ENCODE measurements at places on chromosomes 6 and 20.

GRCh38 chr20:17491041-17491440 is 40.1 kb downstream of the BFSP1 start:
- no peak for DNase-seq

DNA sequence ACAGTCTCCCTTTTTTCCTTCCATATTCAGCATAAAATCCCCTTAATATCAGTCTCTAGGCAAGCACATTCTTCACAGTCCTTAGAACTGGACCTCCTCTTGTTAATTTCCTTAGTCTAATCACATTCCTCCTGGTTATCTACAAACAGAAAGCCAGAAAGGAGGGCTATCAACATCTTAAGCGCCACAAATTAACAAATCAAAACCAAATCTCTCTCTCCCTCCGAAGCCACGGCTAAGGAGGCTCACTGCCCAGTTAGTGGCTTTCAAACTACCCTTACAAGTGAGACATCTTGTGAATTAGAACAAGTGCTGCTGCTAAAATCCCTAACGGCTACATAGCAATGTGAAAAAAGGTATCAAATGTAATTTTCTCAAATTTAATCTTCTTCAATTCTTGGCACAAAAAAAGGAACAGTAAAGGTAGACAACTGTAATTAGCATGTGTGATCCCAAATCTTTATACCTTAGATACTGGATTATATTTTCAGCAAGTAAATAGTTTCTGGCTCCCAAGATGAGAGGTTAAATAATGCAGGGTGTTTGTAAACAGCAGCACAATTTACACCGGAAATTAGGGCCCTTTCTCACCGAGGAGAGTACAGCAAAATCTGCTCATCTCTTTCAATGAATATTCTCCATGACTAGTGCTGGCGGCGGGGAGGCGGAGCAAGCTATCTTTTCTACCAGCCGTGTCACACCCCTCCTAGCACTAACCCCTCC is 1.4 kb upstream of the TRIM39 start:
- DNase-seq = peak; percentile 65

DNA sequence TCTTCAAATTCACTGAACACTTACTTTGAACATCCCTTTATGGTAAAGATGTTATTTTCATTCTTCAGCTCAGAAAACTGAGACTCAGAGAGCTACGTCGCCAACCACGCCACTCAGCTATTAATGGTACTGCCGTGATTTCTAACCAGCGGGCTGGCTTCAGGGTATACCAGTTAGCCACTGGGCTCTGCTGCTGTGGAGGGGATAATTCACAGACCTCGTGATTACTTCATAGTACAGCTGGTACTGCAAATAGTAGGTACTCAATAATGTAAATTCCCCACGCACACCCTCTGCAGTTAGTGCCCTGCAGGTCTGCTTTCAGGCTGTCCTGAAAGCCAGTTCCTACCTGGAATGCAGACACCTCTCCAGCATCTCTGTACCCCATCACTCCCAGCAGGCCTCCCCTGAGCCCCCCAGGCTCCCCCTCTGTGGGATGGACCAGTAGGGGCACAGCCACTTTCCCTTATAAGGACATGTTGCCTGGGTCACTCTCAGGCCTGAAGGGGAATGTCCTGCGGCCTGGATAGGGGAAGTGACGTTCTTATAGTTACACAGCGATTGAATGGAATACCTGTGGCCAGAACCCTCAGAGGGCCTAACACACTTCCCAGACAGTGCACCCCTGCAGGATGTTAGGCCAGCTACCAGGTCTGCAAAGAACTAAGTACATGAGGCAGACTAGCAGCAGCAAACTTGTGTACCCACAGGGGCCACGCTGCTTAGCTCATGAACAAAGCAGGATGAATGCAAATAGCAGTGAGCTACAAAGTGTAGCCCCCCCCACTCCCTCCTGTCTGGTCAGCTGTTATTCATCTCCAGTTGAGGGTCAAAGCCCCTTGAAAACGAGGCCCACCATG is 1.3 kb upstream of the OCSTAMP start:
- DNase-seq = no peak

- DNase-seq = no peak
These were observed 109.7 kb downstream of the FIG4 start for GRCh38 chr6:109800771-109801170.

GRCh38 chr6:6725468-6726209 is 137.1 kb downstream of the LY86 start:
- no peak for DNase-seq

GRCh38 chr6:164101859-164102258 is 687.3 kb downstream of the QKI start:
- DNase-seq = no peak

DNA sequence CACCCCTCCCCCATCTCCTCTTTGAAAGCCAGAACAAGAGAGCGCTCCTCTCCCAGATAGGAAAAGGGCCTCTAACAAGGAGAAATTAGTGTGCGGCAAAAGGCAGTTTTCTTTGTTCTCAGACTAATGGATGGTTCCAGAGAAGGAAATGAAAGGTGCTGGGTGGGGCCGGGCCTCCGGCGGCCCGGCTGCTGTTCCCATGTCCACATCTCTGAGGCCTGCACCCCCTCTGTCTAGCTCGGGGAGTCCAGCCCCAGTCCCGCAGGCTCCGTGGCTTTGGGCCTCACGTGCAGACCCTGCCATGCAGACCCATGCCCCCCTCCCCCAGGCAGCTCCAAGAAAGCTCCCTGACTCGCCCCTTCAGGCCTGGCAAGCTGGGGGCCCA is 35.8 kb upstream of the MRGBP start:
- no peak for DNase-seq

GRCh38 chr6:51648236-51648635 is 439.2 kb downstream of the PKHD1 start:
- DNase-seq = no peak

DNA sequence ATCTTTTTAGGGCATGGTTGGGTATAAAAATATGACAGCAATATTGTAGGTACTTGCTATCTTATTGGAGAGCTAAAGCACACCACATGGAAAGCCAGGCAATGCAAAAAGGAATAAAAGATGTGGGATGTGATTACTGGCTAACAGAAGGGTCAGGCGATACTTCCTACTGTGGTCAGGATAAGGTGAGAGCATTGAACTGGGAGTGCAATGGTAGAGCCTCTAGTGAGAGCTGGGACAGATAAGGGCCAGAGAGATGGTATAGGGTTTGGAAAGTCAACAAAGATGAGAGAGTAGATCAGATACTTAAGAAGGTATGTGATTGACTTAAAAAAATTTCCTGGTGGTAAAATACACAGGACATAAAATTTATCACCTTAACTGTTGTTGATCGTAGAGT is 160.7 kb upstream of the MAN1A1 start:
- no peak for DNase-seq

DNA sequence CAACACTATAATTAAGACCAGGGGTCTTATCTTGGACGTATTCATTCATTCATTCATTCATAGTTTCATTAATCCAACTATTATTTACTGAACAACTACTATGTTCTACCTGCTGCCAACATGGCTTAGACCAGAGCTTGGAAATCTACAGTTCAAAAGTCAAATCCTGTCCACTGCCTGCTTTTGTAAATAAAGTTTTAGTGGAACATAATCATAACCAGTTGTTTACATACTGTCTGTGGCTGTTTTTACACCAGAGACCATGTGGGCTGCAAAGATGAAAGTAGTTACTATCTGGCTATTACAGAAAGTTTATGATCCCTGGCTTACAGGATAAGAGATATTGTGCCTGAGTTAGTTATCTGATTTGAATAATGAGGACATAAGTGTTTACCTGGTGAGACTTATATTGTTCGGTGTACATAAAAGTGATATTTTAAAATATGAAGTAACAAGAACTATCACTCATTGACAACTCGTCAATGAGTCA is 567.7 kb downstream of the TFAP2B start:
- DNase-seq = no peak

DNA sequence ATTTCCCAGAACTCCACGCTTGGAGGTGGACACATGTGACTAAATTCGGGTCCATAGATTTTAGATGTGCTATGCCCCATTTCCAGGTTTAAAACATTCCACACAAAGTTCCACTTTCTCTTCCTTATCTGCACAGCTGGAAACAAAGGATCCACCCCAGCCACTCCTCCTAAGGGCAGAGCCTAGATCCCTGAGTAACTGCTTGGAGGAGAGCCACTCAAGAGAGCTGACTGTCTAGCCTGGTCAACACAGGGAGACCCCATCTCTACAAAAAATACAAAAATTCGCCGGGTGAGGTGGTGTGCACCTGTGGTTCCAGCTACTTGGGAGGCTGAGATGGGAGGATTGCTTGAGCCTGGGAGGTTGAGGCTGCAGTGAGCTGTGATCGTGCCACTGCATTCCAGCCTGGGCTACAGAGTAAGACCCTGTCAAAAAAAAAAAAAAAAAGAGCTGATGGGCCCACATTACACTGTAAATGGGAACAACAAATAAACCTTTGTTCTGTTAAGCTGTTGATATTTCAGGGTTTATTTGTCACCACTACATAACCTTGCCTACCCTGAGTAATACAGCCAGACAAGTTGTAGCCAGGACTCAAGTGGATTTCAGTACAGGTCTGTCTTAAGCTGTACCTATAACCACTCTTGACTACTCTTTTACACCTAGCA is 25.8 kb upstream of the SNRPC start:
- DNase-seq = no peak

DNA sequence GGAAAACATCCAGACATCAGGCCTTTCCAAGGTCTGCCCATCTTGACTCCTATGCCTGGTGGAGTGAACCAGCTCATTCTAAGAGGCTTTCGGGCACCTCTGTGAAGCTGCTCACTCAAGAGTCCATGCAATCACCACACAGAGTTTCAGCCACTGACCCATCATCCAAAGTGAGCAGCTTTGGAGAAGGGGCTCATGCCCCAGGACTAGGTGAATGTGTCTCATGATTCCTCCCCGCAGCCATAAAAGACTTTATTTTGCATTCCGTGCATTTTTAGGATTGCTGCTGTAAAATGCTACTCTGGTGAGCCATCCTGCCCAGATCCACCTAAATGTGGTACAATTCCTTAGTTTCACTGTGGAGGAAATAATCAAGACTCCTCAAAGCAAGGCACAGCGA is 44.5 kb upstream of the EZR start:
- DNase-seq = no peak

DNA sequence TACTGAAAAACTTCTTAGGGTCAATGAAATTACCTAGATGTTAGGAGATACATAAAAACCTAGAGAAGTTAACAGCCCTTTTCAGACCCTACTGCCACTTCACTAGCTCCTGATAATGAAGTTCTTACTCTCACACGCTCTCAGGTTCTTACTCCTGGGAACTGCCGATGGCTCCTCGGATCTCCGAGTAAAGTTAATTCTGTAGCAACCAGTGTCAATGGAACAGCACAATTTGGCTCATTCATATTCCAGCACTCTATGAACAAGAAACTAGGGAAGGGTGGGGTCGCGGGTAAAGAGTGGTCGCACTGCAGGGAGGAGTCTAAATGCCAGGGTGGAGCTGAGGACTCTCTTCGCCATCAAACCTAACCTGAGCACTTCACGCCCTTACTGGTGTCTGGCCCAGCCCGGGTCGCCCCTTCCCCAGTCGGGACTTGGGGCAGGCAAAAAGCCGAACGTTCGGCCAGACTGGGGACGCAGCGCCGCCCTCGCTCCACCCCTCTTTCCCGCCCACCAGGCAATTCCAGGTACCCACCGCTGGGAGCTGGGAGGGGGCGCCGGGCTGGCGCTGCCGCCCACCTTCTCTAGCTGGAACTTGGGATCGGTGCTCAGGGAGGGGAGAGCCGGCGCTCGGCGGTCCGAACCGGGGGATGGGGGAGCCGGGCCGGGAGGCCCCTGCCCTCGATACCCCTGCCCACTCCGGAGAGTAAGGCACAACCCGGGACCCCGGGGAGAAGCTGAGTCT is 744 bp downstream of the RAB23 start:
- peak; percentile 12 for DNase-seq

GRCh38 chr6:52416629-52417151 is 3.5 kb upstream of the EFHC1 start:
- no peak for DNase-seq

- DNase-seq = no peak
These were observed 34.8 kb upstream of the RUNX2 start for GRCh38 chr6:45293306-45293705.

DNA sequence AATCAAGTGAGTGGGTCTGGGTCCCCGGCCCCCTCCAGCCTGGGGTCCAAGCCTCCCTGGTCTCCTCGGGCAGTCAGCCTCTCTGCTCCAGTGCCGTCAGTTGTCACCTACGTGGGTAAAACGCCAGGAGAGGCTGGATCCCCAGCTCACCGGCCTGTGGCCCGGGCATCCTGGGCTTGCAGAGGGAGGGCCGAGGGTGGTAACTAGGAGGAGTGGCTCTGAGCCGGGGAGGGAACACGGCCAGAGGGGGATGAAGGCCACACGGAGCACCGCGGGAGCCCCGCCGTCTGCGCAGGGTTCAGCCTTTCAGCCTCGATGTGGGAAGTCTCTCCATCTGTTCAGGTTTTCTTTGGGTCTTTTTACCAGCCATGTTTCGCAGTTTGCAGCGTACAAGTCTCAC is 29.5 kb upstream of the BHLHE23 start:
- DNase-seq = no peak

GRCh38 chr6:170037541-170038250 is 253.2 kb downstream of the DLL1 start:
- DNase-seq = no peak

DNA sequence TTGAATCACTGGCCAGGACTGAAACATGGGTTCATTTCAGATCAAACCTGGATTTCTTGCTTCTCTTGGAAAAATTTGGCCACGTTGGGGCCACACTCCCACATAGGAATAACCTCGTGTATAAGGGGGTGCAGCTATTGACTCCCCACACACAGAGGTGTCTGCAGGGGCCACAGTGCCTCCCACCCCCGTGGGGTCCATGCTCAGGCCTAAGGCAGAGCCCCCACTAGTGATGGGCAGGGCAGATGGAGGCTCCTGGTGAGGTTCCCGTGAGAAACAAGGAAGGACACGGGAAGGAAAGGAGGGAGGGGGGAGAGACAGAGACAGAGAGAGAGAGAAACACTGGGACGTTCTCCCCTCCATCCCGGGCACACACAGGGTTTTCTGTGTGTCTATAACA is 230.5 kb downstream of the ERMARD start:
- DNase-seq = no peak

GRCh38 chr6:43667245-43668150 is 20.1 kb downstream of the MRPS18A start:
- DNase-seq = peak; percentile 62

DNA sequence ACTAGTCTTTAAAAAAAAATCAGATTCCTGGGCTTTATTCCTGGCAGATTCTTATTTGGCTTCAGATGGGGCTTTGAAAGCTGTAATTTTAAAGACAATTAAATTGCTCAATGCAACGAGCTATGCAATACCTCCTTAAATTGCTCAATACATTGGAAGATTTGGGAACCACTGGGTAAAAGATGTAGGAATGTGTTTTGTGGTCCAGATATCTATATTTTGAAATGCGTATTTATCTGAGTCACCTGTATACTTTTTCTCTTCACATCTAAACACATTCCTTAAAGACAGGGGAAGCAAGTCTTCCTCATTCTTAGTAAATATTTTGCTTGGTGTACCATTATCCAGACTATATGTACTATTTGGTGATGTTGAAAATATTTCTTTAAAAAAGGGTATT is 29.6 kb upstream of the MAP7 start:
- DNase-seq = no peak
